ENCODE measurements at places on chromosomes 3 and 15. TPM values are rescaled to one million over a fixed set of nuclear protein-coding genes. Genes with fewer than 3 reads are reported as not detected.
A peak's percentile ranks its signal among the peaks of the same experiment; 100 is the strongest.

GRCh38 chr15:58064082-58064979, 1.2 kb downstream of the ALDH1A2 start:
- no peak for DNase-seq

DNA sequence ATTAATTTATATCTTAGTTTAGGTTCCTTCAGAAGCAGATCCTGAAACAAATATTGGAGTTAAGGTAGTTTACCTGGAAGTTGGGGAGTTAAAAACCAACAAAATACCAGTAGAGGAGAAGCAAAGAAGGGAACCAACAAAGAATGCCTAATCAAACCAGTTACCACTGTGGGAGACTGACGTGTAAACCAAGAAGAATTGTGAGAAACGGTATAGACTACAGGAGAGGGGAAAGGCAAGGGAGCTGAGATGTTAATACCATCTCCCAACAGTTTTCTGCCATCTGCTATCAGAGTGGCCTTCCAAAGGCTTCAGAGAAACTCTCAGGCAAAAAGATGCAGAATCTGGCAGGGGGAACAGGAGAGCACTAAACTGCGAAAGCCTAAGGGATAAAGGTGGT, 53.5 kb downstream of the BFSP2 start:
- no peak for DNase-seq

GRCh38 chr3:150255413-150255812, 152.7 kb upstream of the TSC22D2 start:
- DNase-seq = no peak

DNA sequence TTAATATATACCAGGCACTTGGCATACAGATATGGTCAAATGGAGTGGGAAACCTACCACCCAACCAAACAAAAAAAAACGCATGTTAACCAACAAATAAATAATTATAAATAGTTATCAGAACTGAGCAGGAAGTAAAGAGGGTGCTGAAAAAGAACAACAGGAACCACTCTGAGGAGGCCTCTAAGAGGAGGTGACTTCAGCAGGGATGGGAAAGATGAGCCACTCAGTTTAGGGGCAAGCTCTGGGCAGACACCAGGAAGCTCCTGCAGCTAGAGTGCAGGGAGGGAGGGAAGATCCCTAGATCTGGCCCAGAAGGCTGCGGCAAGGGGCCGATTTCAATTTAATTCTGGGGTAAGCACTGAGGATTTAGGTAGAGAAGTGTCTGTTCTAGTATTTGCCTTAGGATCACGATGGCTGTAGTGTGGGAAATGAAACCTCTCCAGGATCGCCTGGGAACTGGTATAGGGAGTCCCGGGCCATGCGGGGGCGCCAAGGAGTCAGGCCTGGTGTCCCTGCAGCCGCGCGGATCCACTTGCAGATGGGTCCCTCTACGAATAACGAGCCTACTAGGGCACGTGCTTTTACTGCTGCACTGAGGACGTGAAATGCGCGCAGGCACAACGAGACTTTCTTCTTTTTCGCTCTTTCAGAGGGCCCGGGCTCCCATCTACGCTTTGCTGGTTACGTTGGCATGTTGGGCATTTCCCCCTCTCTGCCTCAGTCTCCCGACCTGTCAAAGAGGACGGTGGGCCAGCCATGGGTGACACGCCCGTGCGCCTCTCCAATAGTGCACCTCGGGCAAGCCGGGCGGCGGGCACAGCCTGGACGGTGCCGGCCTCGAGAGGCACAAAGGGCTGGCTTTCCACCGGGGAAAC, 1.5 kb upstream of the LIMD1 start:
- peak; percentile 78 for DNase-seq

- DNase-seq = no peak
Measured at GRCh38 chr3:66475386-66476020, 25.3 kb downstream of the LRIG1 start.

Gene INSYN1
- 9.6 TPM for total RNA-seq

Gene GORASP1
- total RNA-seq = 54.0 TPM

GRCh38 chr3:25454005-25454927, 26.2 kb downstream of the RARB start:
- DNase-seq = no peak

GRCh38 chr3:126515066-126515706, 2.4 kb downstream of the UROC1 start:
- no peak for DNase-seq

Gene ATP13A5
- not detected for total RNA-seq

Gene FANCD2OS
- total RNA-seq = not detected

Gene SERPINI2
- total RNA-seq = 0.86 TPM

- peak; percentile 44 for DNase-seq
Measured at GRCh38 chr3:109023656-109024254, 70.1 kb upstream of the GUCA1C start.

GRCh38 chr3:115520241-115520640, 103.1 kb upstream of the GAP43 start:
- DNase-seq = no peak

Gene MAP6D1
- 4.9 TPM for total RNA-seq

- DNase-seq = no peak
Measured at GRCh38 chr3:127914584-127914983, 448 bp upstream of the KBTBD12 start.

DNA sequence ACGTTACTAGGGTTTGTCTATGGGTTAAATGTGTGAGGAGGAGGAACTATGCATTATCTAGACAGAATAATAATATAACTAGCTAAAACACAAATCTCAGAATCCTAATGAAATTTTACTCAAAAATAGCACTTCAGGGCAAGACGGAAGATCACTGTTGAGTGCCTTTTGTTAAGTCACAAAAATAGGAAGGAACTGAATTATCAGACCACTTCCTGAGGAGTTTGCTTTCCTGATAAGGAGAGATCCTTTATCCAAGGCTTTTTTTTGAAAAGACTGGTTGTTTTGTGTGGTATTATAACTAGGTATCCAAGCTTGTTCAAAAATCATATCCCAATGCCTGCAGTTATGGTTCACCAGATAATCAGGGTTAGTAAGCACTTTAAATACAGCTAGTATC, 34.6 kb downstream of the NR2E3 start:
- no peak for DNase-seq

All from neural crest cell (in vitro differentiated cells).